ENCODE measurements at places on chromosomes 2 and 18. TPM values are rescaled to one million over a fixed set of nuclear protein-coding genes. Genes with fewer than 3 reads are reported as not detected.

TRIM43B gene
- polyA plus RNA-seq = not detected

CCDC68 gene
- 3.1 TPM for polyA plus RNA-seq

KCNF1 gene
- polyA plus RNA-seq = 4.2 TPM

KCNK3 gene
- polyA plus RNA-seq = 1.6 TPM

ANKRD62 gene
- not detected for polyA plus RNA-seq

AGAP1 gene
- 20.6 TPM for polyA plus RNA-seq

ALK gene
- not detected for polyA plus RNA-seq
